SK-MEL-5 (cell line): ENCODE measurements at places on chromosomes 4 and X.

GRCh38 chr4:183637461-183637860 lies 21.5 kb downstream of the RWDD4 start:
- no peak for DNase-seq

- DNase-seq = no peak
Measured at GRCh38 chr4:7804756-7805385, 134.8 kb downstream of the AFAP1 start.

DNA sequence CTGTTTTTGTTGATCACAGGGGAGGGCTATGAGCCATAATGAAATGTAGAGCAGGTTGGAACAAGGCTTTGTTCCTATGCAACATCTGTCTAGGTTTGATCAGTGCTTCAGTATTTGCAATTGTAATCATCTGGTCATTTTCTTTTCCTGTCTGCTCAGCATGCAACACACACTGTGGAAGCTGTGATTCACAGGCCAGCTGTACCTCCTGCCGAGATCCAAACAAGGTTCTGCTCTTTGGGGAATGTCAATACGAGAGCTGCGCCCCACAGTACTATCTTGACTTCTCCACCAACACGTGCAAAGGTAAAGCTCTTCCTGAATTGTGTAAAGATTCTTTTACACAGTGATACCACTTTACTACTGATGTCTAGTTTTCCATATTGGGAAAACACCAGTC lies 181.9 kb upstream of the ANXA3 start:
- DNase-seq = no peak

- no peak for DNase-seq
Measured at GRCh38 chr4:72875138-72875537, 194.4 kb downstream of the COX18 start.

GRCh38 chr4:147509386-147509785 lies 28.5 kb downstream of the EDNRA start:
- no peak for DNase-seq

- no peak for DNase-seq
Measured at GRCh38 chr4:85824166-85824945, 349.4 kb downstream of the ARHGAP24 start.

DNA sequence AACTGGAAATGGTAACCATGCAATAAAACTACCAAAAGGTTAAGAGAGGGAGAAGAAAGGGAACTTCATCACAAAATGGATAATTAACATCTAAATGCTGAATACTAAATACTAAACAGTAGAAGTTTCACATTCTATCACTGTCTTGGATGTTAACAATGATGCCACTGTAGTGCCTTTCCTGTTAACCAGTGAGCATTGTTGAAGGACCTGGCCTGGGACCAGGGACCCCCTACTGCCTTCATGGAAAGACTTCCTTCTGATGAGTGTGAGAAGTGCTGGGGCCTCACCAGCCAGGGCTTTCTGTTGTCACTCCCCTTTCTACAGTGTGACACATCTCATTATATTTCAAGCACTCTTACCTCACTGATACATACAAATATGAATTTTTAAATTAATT lies 739.3 kb upstream of the FTHL17 start:
- DNase-seq = peak; percentile 6

DNA sequence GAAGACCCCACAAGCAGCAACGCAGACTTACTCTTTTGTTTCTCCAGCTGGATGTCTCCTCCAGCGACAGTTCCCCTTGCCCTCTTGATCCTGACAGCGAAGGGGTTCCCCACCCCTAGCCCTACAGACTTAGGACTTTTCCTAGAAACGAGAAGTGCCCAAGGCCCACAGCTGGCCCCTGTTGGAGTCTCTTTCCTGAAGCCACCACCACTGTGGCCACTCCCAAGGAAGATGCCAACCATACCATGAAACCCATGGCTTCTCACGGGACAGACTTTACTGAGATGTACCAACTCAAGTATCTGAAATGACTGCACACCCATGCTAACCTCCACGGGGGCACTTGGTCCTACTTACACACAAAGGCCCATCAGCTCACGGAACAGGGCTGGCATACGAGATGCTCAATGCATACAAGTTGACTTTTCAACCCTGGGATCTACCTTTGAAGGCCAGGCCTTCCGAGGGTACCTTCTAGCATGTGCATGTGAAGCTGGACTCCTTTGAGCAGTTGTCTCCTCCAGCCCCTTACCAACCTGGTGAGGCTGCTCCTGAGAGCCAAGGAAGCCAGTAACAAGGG lies 924 bp upstream of the IRAK1 start:
- DNase-seq = no peak

GRCh38 chr4:79678472-79679202 lies 270.6 kb upstream of the GK2 start:
- DNase-seq = no peak

DNA sequence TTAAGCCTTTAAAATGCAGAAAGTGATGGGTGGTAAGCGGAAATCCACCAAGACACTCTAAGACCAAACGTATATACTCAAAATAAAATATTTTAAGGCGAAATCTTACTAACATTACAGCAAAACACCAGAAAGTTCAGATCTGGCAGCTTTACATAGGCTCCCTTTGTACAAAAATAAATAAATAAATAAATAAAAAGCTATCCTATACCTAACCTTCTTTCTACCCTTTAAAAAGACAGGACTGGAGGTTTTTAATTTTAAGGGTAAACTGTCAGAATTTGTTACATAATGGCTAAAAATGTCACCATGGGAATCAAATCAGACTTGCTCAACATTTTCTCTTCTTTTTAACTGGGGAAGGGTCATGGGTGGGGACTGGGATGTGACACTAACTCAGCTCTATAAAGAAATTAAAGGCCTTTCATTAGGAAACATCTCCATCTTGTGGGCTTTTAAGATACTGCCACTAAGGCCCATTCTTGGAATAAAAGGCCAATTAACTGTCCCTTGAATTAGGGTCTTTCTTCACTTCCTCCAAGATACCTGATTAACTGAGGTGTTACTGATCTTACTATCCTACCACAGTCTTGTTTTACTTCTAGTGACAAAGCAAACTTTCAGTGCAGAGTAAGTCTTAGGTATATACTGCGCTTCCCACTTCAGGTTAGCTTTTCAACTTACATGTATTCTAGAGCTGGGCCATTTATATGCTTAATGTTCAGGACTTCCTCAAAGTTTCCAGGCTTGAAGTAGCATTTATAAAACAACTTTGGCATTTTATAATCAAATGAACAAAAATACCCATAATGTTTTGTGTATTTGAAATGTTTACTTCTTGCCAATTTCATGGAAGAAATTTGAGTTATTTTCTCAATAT lies 13.3 kb downstream of the HNRNPD start:
- DNase-seq = peak; percentile 57

- DNase-seq = no peak
Measured at GRCh38 chr4:118345813-118346212, 7.0 kb downstream of the PRSS12 start.

DNA sequence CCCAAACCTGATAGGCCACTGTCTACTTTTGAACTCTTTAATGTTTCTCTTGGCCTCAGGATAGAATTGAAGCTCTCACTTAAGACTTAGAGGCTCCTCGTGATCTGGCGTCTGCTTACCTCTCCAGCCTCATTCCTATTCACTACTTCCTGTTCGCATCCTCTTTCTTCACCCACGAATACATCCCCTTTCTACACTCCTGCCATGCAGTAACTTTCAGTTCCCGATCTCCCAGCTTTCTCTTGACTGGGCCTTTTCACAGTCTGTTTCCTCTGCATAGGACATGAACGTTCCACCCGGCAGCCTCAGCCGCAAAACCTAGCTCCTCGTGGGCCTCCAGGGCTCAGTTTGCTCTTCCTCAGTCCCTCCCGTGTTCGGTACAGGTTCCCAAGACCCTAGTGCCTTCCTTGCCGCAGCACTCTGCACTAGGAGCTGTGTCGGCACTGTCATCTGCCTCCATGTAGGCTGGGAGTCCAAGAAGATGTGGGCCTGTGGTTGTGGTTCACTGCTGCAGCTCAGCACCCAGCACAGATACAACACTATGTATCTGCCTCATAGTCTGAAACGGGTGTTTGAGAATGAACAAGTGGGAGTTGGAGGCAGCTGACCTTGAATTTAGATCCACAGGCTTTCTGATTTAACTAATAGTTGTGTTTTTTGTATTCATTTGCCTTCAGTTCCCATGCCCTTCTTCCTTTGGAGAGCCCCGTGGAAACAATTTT lies 15.8 kb downstream of the RPL39 start:
- DNase-seq = no peak

DNA sequence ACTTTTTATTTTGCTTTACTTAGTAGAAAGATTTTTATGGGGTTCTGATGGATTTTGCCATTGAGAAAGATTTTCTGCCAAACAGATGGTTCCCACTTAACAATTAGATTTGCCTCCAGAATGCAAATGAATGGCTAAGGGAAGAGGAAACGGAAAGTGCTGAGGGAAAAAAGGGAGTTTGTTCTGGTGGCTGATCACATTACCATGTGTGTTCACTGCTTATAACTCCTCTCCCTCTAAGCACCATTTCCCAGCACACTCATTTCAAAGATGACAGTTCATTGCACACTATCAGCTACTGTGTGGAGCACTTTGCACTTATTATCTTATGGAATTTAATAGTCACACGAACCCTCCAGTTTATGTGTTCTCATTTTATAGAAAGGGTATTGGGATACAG lies 68.0 kb upstream of the GRID2 start:
- no peak for DNase-seq

- peak; percentile 64 for DNase-seq
Measured at GRCh38 chr4:8468746-8469535, 28.4 kb downstream of the TRMT44 start.

- DNase-seq = peak; percentile 45
Measured at GRCh38 chrX:103480526-103480925, 38.8 kb downstream of the RAB40A start.

GRCh38 chrX:48569958-48570357 lies 4.3 kb upstream of the RBM3 start:
- DNase-seq = peak; percentile 10

- DNase-seq = no peak
Measured at GRCh38 chr4:88078579-88078978, 71.1 kb downstream of the PKD2 start.

GRCh38 chr4:14157262-14157661 lies 529.7 kb upstream of the BOD1L1 start:
- DNase-seq = no peak

DNA sequence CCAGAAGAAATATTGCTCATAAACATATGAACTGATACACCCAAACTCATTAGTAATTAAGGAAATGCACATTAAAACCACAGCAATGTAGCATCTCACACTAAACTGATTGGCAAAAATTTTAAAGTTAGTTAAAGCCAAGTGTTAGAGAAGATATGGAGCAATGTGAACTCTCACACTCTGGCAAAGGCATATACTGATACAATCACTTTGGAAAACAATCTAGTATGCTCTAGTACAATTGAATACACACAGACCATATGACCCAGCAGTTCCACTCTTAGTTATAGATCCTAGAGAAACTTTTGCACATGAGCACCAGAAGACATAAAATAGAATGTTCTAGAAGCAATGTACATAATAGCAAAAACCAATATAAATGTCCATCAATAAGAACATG lies 8.4 kb upstream of the AWAT1 start:
- no peak for DNase-seq

- no peak for DNase-seq
Measured at GRCh38 chr4:184028561-184029374, 123.7 kb downstream of the STOX2 start.

GRCh38 chr4:169256856-169257761 lies 13.6 kb downstream of the SH3RF1 start:
- DNase-seq = no peak

- no peak for DNase-seq
Measured at GRCh38 chr4:15755321-15756155, 22.6 kb upstream of the CD38 start.

DNA sequence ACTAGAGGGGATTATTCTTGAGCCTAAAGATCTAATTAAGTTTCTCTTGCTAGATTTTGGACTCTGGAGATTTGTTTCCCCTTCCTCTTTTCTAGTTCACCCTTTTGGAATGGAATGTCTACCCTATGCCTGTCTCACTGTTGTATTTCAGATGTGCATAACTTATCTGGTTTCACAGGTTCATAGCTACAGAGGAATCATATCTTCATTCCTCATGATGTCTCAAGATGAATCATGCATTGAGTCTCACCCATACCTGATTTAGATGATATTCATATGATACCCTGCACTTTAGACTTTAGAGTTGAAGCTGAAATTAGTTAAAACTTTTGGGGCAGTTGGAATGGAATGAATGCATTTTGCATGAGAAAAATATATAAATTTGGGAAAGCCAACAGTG lies 246.7 kb downstream of the HS3ST1 start:
- no peak for DNase-seq

DNA sequence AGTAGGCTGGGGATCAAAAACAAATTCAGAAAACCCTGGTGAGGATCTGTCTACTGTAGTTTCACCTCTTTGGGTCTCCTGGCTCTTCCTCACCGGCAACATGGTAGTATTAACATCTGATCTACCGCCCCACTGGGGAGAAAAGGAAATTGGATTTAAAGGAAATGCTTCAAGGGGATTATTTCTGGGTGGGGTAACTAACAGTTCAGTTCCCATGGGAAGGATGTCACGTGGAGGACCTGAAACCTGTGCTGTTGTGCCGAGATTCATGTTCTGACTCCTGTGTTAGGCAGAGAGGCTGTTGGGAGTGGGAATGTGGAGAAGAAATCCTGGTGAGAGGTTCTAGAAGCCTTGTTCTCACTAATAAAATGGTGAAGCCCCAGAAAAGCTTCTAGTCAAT lies 254.4 kb downstream of the BCOR start:
- no peak for DNase-seq

GRCh38 chr4:145520172-145520571 lies 38.5 kb downstream of the SMAD1 start:
- DNase-seq = no peak

GRCh38 chrX:53224860-53225797 lies at the start of gene KDM5C:
KDM5C (minus strand) TSS chrX:53225207; CDS start chrX:53224889, 318 bp downstream.
- DNase-seq = peak; percentile 88

DNA sequence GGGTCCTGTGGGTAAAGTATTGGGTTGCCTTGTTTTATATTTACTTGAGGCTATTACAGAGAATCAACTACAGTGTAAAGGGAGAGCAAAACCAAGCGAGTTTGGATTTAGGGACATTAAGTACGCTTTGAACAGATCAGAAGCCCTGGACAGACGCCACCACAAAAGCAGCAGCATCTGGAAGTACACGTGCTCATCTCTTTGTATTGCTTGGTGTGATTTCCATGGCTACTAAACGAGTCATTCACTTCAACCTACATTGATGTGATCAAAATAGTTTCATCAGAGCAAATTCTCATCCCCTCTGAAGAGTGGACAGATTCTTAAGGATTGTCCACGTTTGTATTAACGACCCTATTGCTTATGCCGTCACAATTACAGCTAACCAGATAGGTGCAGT lies 85.1 kb downstream of the SORBS2 start:
- no peak for DNase-seq

GRCh38 chrX:112827292-112827903 lies 13.2 kb downstream of the AMOT start:
- peak; percentile 39 for DNase-seq

- DNase-seq = peak; percentile 88
Measured at GRCh38 chr4:140153718-140154571, at the start of gene MAML3. MAML3 (minus strand) TSS chr4:140154184; CDS start chr4:140153327, 857 bp downstream.

GRCh38 chr4:53061091-53061850 lies 199.2 kb downstream of the RASL11B start:
- DNase-seq = no peak

GRCh38 chr4:95155759-95156451 lies 392.9 kb downstream of the UNC5C start:
- peak; percentile 46 for DNase-seq
